ENCODE measurements at places on chromosomes 16 and 17.

DNA sequence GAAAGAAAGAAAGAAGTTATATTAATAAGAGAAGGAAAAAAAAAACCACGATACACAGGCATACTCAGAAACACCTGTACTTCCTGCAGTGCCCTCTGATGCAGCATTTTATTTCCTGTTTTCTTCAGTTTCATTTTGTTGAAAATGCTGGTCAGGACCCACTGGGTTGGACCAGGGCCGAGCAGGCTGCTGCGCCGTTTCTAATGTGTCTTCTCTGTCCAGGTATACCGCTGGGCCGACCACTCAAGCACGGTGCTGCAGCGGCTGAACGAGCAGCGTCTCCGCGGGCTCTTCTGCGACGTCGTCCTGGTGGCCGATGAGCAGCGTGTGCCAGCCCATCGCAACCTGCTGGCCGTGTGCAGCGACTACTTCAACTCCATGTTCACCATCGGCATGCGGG, 8.3 kb downstream of the KLHL36 start:
- DNase-seq, result no peak

GRCh38 chr17:44334727-44335126, 10.1 kb upstream of the SLC25A39 start:
- no peak for DNase-seq

DNA sequence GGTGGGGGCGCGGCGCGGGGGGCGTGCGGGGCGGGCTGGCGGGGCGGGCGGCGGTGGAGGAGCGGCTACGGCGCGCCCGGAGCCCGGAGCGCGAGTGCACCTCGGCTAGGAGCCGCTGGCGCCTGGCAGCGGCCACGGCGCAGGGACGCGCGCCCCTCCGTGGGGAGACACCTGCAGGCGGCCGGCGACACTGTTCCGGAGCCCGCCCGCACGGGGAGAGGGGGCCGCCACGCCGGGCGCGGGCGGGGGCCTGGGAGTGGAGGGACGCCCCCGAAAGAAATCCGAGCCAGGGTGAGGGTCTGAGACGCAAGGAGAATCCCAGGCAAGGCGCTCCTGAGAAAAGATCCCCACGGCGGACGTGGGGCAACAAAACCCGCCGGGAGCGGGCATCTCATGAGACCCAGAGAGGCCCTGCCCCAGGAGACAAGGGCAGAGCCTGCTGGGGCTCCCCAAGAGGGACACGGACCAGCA, at the start of gene GSG1L:
Gene GSG1L (minus strand): TSS at position 124 of the 471 bp plus-strand sequence. CDS start 290 bp downstream, outside the sequence.
- DNase-seq, result peak; percentile 45

DNA sequence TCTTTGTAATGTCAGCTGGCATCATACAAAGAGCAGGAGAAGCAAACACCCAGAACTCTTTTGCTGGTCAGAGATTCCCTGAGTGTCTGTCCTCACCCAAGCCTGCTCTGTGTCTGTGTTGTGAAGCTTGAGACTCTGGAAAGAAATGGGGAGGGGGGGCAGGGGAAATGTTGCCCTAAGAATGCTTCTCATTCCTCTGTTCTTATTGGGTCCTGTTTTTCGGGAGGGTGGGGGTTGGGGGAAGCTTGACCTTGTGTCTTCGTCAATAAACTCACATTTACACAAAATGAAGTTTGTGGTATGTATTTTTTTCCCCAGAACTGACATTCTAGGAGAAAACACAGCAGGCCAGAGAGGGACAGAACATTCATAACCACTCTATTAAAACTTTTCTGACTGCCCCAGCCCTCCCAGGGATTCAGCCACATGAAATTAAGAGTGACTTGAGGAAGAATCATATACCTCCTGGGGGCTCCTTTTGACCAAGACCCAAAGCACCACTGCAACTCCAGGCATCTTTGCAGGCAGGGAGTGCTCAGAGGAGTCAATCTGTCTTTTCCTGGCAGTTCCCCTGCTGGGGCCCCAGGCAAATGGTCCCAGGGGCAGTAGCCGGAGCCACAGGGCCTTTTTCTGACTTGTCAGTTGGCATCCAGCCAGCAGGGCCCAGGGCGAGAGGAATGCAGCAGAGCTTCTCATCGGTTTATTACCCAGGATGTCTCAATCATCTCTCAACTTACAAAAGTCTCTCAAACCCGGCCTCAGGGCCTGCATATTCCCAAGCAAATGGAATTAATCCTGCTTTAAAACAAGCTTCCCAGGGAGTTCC, 5.1 kb upstream of the RASL10B start:
- DNase-seq, result peak; percentile 57

GRCh38 chr17:30236766-30237165, 1.3 kb upstream of the SLC6A4 start:
- DNase-seq, result peak; percentile 44

DNA sequence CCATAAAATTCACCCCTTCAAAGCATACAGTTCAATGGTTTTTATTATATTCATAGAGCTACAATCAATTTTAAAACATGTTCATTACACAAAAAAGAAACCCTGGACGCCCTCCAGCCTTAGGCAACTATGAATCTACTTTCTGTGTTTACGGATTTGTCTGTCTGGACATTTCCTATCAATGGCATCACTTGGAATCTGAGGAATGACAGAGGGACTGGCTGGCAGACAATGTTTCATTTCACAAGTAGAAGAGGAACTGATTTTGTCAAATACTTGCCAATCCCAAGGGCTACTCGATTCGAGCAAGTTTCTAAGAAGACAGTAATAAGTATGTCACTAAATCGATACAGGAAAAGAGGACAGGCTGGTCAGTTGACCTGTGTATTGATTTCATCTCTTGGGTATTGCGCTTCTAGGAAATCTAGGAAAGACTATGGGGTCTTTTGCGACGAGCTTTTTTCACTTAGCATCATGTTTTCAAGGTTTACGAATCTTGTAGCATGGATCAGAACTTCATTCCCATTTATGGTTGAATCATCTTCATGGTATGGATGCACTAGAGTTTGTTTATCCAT, 56.6 kb downstream of the RGS9 start:
- no peak for DNase-seq

Measured in right kidney (tissue), 9 donors.